SK-N-DZ (cell line): ENCODE measurements at places on chromosomes 11 and 22.

DNA sequence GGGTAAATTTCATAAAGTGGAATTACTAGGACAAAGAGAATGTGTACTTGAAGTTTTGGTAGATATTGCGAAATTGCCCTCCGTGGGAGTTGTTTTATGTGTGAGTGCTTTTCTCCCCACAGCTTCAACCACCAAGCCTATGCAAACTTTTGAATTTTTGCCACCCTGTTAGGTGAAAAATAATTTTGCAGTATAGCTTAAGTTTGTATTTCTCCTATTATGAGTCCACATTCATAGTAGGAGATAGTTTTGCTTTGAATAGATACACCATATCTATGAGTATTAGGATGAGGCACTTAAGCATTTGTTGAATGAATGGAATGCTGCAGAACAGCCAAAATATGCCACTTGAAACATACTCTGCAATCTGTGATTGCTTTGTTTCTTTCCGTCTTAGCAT lies 43.6 kb downstream of the UVRAG start:
- DNase-seq: no peak

DNA sequence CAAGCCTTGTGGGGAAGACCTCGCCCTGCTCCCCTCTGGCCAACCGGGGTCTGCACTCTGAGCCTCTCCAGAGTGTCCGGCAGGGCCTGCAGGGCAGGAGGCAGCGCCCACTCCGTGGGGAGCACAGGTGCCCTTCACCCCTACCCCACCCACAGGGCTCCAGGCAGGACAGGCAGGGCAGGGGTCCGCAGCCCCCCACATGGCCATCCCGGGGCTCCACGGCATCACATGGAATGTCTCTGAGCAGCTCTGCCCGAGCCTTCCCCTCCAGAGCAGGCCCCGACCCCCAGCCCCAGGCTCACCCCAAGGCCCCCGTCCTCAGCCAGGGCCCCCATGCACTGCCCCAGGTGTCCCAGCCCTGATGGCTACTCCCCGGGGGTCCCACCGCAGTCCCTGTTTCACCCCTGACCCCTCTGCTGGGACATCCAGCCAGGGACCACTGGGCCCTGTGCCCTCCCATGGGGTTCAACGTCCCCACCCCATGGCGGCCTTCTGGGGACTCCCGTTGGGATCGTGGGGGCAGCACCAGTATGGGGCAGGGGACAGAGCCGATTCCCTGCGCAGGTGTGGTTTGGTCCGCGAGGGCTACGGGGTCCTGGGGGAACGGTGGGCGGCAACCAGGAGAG lies 77.7 kb downstream of the BRD1 start:
- no peak for DNase-seq

- DNase-seq: no peak
These were observed 12.9 kb downstream of the MPEG1 start for GRCh38 chr11:59199546-59200422.

DNA sequence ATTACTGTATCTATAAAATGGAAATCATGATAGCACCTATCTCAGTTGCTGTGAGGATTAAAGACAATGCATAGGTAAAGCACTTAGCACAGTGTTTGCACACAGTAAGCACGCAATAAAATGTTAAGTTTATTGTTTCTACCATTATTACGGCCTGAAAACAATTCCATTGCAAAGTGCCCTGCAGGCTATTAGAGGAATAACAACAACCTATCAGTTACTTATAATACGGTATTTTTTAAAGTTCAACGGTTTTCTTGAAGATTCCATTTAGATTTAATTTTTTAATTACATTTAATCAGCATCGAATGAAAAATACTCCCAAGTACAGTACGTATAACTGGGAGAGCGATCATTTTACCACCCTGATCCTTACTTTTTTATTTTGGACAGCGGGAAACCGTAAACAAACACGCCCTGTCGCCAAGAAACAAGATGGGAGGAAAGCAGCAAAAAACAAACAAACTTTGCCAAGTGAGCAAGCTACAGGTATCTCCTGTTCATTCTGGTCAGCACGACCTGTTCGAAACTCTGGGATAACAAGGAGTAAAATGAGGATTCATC lies 893 bp downstream of the SLC36A4 start:
- no peak for DNase-seq
